ENCODE measurements at places on chromosomes 11 and 22. TPM values are rescaled to one million over a fixed set of nuclear protein-coding genes. Genes with fewer than 3 reads are reported as not detected.

The CRYBB2 gene
- not detected for polyA plus RNA-seq

The APOBEC3B gene
- 4.8 TPM for polyA plus RNA-seq

The ENTHD1 gene
- not detected for polyA plus RNA-seq

The PLAAT3 gene
- polyA plus RNA-seq = 31.7 TPM

- DNase-seq = no peak
Observed at GRCh38 chr22:30324014-30324730, 2.6 kb downstream of the TBC1D10A start.

DNA sequence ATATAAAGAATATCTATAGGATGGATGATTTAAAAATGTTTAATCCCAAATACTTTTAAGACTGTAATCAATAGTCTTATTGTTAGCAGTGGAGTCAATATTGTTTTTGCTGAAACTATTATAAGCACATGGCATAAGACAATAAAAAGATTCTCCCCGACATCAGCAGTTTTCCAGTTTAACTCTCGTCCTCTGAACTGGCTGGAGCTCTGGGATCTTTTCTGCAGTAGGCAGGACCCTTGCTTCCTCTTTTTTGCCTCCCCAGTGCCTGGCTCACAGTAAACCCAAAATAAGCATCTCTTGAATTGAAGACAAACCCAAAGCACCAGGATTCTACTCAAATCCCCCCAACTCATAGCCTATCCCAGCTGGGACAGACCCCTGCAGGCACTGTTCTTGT, 32.9 kb downstream of the KCNJ1 start:
- no peak for DNase-seq

DNA sequence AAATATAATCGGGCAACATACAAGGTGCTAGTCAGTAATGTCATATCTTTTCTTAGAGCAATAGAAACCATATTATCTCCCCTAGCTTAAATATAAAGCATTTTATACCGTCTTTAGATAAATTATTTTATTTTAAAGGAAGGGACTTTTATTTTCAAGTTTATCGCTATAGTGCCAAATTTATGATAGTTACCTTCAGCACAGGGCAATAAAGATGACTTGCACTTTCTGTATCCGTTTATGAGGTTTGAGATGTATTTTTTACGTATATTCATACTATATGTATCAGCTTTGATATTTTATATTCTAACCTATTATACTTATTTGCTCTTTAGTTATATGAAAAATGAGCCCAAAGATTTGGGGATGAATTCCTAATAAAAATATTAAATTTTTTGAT, 61.6 kb upstream of the CARD18 start:
- no peak for DNase-seq

DNA sequence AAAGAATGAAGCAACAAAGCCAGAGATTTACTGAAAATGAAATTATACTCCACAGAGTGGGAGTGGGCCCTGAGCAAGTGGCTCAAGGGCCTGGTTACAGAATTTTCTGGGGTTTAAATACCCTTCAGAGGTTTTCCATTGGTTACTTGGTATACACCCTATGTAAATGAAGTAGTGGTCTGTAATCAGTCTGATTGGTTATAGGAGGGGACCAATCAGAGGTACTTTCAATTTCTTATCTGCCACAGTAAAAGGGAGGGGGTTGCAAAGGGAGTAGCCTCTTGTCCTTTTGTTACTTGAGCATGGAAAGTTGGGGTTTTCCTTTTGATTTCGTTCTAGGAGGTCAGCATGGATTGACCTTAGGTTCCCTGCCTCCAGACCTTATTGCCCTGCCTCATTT, 63.5 kb downstream of the ATM start:
- no peak for DNase-seq

DNA sequence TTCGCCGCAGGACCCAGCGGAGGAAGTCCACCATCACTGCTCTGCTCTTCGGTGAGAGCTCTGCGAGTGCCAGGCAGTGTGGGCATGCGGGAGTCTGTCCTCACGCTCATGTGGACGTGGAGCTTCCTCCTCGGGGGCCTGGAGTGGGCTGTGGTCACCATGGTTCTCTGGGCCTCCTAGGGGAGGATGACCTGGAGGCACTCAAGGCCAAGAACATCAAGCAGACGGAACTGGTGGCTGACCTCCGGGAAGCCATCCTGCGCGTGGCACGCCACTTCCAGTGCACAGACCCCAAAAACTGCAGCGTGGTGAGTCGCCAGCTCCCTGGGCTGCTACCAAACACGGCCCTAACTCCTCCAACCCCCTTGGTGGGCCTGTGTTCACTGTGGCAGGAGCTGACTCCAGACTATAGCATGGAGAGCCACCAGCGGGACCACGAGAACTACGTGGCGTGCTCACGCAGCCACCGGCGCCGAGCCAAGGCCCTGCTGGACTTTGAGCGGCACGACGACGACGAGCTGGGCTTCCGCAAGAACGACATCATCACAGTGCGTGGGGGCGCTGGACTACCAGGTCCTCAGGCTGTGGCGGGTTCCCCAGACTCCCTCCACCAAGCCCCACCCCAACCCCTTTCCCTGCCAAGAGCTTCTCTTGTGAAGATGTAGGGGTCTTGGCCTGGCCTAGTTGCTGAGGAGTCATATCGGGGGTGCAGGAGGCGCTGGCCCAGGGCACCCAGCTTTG, 36.8 kb downstream of the SGSM3 start:
- DNase-seq = no peak

DNA sequence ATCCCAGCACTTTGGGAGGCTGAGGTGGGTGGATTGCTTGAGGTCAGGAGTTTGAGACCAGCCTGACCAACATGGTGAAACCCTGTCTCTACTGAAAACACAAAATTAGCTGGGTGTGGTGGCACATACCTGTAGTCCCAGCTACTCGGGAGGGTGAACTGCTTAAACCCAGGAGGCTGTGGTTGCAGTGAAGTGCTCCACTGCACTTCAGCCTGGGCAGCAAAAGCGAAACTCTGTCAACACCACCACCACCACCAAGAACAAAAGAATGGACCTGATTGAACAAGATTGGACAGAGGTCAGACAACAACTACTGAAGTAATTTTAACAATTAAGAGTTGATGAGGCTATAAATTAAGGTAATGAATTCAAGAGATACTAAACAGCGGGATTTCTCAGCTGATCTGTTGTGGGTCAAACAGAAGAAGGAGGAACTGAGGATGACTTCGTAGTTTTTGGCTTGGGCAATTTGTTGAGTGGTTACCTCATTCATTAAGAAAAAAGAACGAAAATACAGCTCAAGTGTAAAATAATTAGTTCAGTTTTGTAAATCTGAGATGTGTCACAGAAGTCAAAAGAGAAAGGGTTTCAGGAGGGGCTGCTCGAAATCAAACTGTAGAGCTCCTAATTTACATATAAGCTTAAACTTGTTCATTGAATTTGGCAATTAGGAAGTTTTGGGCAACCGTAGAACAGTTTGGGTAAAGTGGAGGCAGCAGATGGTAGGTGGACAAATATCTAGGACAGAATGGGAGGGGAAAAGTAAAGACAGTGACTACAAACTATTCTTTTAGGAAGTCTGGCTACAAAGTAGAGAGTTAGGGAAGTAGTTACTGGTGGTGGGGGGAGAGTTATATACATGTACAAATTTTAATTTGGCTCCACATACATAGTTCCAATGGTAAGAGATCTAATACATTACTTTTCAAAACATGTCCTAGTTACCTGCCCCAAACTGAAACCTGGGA, 4.5 kb downstream of the IL18 start:
- no peak for DNase-seq

DNA sequence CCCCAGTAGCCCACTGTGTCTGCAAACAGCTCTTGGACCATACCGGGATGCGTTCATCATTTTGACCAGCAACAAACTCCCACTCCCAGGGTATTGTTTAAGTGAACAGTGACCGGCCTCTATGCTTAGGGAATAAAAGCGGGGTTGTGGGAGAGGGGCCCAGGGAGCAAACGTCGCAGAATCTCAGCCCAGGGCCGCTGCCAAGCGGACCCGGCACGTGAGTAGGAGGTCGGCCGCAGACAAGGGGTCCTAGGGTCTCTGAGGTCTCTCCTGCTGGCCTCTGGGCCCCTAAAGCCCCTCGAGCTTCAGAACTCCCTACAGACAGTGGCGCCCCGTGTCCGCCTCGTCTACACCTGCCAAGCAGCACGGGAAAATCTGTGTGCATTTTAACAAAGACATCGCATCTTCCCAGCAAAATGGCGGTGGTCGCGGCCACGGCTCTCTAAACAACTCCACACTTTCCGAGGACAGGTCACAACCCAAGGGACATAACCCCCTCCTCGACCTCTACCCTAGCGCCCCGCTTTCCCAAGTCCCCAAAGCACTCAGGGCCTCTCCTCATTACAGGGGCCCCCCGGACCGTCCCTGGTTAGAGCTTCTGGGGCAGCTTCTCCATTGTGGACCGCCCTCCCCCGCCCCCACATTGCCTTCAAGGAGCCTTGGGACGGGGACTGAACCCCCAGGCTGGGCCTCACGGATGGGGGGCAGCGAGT, 3.9 kb upstream of the GCAT start:
- no peak for DNase-seq

- no peak for DNase-seq
Observed at GRCh38 chr22:24925586-24926427, 20.7 kb downstream of the LHFPL7 start.

DNA sequence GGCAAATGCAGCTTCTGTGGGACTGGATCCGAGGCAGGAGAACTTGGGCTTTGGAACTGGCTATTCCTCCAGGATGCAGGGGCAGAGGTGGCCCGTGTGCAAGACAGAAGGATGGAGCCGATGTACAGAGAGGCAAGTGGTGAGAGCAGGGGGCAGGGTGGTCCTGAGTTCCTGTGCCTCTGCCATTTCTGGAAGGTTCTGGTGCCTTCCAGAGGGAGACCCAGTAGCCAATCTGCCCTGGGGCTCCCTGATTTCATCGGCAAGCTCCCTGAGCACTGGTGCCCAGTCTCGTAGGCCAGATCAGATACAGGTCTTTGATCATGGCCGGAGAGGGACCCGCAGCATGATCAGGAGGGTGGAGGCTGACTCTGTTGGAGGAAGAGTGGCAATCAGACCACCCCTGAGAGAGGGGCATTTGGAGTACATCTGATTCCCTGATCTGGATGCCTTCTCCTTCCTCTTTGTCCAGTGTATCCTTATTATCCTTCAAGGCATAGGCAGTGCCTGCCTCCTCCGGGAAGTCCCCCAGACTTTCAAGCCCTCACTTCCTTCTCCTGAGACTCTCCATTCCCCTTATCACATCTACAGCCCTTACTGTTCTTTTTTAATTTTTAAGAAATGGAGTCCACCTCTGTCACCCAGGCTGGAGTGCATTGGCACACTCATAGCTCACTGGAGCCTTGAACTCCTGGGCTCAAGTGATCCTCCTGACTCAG, 9.7 kb downstream of the MRGPRD start:
- DNase-seq = no peak

Measured in muscle of leg (tissue), 16 donors.